GM12878 (cell line): ENCODE measurements at places on chromosomes 16 and 17. TPM values are rescaled to one million over a fixed set of nuclear protein-coding genes. Genes with fewer than 3 reads are reported as not detected.

The IL34 gene
- total RNA-seq: not detected in 2 replicates

The TMEM88 gene
- 0.69 and 1.1 TPM in 2 replicates for total RNA-seq

The KRT31 gene
- total RNA-seq: not detected in 2 replicates

The NME3 gene
- 46.7 and 47.7 TPM in 2 replicates for total RNA-seq

The HSF5 gene
- total RNA-seq: 0.13 and 0.18 TPM in 2 replicates

DNA sequence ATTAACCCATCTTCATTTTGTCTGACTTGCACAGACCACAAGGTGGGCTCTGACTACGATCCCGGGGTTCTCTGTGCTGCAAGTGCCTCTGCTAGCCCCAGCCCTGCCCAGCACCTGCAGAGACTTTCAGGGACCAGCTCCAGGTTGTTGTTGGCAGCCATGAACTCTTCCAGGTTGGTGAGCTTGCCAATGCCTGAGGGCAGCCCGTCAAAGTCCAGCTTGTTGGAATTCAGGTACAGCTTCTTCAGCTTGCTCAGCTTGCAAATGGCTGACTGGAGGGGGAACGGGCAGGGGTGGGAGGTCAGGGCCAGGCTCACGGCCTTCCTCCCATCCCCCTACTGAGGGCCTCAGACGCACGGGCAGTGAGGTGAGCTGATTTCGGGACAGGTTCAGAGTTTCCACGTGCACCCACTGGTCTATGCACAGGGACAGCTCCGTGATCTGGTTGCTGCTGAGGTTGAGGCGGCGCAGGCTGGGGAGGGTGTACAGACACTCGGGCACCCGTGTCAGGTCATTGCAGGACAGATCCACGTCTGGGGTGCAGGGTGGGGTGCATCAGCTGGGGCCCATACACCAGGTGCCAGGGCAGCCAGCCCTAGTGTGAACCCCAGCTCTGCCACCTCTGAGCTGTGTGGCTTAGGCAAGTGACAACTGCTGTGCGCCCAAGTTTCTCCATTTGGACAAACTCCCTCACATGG is 5.2 kb downstream of the FLII start:
- no peak for DNase-seq
- H3K4me3 ChIP-seq: no peak overlapping the region
- no peaks in the 10 kb centered on the region for H3K27me3 ChIP-seq
- peaks cover 3% of the 10 kb centered on the region for H3K4me1 ChIP-seq

DNA sequence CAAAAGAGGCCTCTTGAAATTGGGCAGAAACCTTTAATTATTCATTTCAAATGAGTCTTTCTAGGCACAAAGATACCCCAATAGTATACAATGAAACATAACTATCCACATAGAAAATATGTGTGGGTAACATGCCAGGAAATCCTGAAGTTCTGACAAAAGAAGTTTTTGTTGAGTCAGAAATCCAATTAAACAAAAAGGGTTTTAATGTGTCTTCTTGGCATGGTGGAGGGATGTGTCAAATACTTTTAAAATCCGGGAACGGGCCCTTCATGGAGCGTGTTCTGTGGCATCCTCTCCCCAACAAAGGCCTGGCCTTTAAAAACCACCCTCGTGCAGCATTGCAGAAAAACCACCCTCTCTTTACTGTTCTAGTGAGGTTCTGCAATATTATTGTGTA is 14.2 kb downstream of the CDRT4 start:
- no peak overlapping the region for H3K27ac ChIP-seq
- no peaks in the 10 kb centered on the region for H3K4me1 ChIP-seq
- H3K27me3 ChIP-seq: no peaks in the 10 kb centered on the region
- DNase-seq: no peak
- H3K4me3 ChIP-seq: no peak overlapping the region
- H3K36me3 ChIP-seq: no peaks in the 10 kb centered on the region

- no peaks in the 10 kb centered on the region for H3K27me3 ChIP-seq
- H3K27ac ChIP-seq: no peak overlapping the region
- no peak for DNase-seq
- H3K4me1 ChIP-seq: no peaks in the 10 kb centered on the region
Observed at GRCh38 chr17:81350320-81350890, 44.9 kb upstream of the BAHCC1 start.

GRCh38 chr16:3099732-3100499 is 822 bp upstream of the ZSCAN10 start:
- peaks cover 29% of the 10 kb centered on the region for H3K4me1 ChIP-seq
- no peaks in the 10 kb centered on the region for H3K36me3 ChIP-seq
- no peak overlapping the region for H3K27ac ChIP-seq
- H3K4me3 ChIP-seq: peak overlapping the region; percentile 35; the same call in 1 of the 2 replicates
- DNase-seq: no peak

- peaks cover 10% of the 10 kb centered on the region for H3K36me3 ChIP-seq
- H3K27ac ChIP-seq: peak overlapping the region; percentile 89
- H3K27me3 ChIP-seq: no peaks in the 10 kb centered on the region
- H3K4me3 ChIP-seq: peak overlapping the region; percentile 99
- peak; percentile 92 for DNase-seq
- H3K4me1 ChIP-seq: peaks cover 40% of the 10 kb centered on the region
Observed at GRCh38 chr16:85902366-85903155, 3.6 kb downstream of the IRF8 start.

- no peak overlapping the region for H3K27ac ChIP-seq
- no peaks in the 10 kb centered on the region for H3K27me3 ChIP-seq
- DNase-seq: no peak
- no peaks in the 10 kb centered on the region for H3K4me1 ChIP-seq
- H3K36me3 ChIP-seq: peaks cover 38% of the 10 kb centered on the region
- H3K4me3 ChIP-seq: no peak overlapping the region
Observed at GRCh38 chr16:81926036-81926435, 85.2 kb downstream of the SDR42E1 start.

DNA sequence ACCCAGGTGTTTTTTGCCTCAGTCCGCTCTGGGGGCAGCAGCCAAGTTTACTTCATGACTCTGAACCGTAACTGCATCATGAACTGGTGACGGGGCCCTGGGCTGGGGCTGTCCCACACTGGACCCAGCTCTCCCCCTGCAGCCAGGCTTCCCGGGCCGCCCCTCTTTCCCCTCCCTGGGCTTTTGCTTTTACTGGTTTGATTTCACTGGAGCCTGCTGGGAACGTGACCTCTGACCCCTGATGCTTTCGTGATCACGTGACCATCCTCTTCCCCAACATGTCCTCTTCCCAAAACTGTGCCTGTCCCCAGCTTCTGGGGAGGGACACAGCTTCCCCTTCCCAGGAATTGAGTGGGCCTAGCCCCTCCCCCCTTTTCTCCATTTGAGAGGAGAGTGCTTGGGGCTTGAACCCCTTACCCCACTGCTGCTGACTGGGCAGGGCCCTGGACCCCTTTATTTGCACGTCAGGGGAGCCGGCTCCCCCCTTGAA is 2.1 kb upstream of the C17orf107 start:
- no peak overlapping the region for H3K4me3 ChIP-seq
- peaks cover 10% of the 10 kb centered on the region; the same call in 1 of the 2 replicates for H3K4me1 ChIP-seq
- no peak for DNase-seq

DNA sequence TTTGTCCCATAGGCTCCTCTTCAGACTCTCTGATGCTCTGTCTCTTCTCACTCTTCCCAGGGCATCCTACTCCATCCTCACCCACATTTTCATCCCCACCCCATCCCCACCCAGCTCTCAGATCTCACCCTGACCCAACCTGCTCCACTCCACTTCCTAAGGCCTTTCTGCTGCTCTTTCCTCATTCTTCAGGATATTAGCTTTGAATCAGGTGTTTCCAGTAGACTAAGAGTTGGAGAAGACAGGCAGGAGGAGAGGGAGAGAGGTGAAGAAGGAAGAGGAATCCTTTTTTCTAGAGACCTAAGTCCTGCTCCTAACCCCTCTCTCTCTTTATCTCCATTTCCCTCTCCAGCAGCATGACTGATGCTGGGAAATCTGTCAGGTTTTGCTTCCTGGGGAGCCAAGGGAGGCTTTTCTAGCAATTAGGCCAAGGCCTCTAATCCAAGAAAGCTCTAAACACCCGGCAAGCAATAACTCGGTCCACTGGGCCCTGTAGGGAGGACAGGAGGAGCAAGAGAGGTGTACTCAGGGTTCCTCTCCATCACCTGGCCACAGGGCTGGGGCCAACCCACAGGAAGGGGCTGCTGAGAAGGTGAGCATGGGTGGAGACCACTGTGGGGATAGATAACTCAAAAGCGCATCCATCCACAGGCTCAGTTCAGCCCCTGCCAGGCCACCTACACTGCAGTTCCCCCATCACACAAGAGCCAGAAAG is 133.3 kb downstream of the TMEM132E start:
- DNase-seq: no peak
- no peak overlapping the region for H3K4me3 ChIP-seq
- no peaks in the 10 kb centered on the region for H3K27me3 ChIP-seq
- H3K4me1 ChIP-seq: no peaks in the 10 kb centered on the region
- no peak overlapping the region for H3K27ac ChIP-seq

- H3K27ac ChIP-seq: no peak overlapping the region
- H3K36me3 ChIP-seq: no peaks in the 10 kb centered on the region
- no peak for DNase-seq
- H3K4me1 ChIP-seq: no peaks in the 10 kb centered on the region
Observed at GRCh38 chr16:22402191-22402590, 27.8 kb upstream of the CDR2 start.

- no peak overlapping the region for H3K27ac ChIP-seq
- DNase-seq: no peak
- no peaks in the 10 kb centered on the region for H3K4me1 ChIP-seq
- no peaks in the 10 kb centered on the region for H3K27me3 ChIP-seq
Observed at GRCh38 chr16:1688807-1689560, 10.9 kb downstream of the JPT2 start.

DNA sequence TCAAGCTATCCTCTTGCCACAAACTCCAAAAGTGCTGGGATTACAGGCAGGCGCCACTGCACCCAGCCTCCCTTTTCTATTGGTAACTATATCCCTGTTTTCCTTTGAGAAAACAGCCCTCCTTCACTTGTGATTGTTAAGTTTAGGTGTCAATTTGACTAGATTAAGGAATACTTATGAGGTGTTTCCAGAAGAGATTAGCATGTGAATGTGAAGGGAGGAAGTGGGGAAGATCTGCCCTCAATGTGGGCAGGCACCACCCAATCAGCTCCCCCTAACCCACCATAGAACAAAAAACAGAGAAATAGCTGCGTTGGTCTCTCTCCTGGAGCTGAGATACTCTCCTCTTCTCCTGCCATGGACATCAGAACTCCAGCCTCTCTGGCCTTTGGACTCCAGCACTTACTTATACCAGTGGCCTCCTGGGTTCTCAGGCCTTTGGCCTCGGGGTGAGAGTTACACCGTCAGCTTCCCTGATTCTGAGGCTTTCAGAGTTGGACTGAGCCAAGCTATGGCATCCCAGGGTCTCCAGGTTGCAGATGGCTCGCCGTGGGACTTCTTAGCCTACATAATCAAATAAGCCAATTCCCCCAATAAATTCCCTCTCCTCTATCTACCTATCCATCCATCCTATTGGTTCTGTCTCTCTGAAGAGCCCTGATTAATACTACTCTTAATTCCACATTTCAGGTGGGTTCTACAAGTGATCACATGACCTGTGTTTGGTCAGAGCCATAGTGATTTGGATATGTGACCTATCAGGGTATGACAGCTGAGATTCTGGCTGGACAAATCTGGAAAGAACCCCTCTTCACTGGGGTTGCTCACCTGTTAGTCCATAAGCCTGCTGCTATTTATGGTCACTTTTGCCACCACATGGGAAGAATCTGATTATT is 12.0 kb upstream of the STAT3 start:
- H3K36me3 ChIP-seq: no peaks in the 10 kb centered on the region
- no peak for DNase-seq
- H3K27ac ChIP-seq: no peak overlapping the region
- no peak overlapping the region for H3K4me3 ChIP-seq
- no peaks in the 10 kb centered on the region for H3K27me3 ChIP-seq

DNA sequence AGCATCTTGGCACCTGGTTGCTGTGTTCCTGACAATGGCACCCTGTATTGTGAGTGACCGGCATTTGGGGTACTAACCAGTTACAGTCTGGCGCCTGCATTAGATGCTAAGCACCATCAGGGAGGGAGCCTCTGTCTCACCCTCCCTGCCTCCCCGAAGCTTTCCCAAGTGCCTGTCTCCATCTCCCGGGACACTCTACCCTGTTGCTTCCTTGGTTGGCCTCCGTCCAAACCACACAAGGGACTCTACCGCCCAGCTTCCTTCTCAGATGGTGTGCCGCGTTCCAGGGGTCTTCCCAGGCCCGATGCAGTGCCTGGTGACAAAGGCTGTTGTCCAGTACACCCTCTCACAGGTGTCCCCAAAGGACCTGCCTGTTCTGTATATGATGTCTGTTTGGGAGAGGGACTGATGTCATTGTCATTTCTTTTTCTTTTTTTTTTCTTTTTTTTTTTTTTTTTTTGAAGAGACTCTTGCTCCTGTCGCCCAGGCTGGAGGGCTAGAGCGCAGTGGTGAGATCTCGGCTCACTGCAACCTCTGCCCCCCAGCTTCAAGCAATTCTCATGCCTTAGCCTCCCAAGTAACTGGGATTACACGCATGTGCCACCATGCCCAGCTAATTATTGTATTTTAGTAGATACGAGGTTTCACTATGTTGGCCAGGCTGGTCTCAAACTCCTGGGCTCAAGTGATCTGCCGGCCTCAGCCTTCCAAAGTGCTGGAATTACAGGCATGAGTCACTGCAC is 6.7 kb downstream of the SNN start:
- no peak overlapping the region for H3K4me3 ChIP-seq
- no peak overlapping the region for H3K27ac ChIP-seq
- DNase-seq: no peak
- H3K27me3 ChIP-seq: no peaks in the 10 kb centered on the region
- H3K4me1 ChIP-seq: peaks cover 71% of the 10 kb centered on the region
- H3K36me3 ChIP-seq: peaks cover 27% of the 10 kb centered on the region

DNA sequence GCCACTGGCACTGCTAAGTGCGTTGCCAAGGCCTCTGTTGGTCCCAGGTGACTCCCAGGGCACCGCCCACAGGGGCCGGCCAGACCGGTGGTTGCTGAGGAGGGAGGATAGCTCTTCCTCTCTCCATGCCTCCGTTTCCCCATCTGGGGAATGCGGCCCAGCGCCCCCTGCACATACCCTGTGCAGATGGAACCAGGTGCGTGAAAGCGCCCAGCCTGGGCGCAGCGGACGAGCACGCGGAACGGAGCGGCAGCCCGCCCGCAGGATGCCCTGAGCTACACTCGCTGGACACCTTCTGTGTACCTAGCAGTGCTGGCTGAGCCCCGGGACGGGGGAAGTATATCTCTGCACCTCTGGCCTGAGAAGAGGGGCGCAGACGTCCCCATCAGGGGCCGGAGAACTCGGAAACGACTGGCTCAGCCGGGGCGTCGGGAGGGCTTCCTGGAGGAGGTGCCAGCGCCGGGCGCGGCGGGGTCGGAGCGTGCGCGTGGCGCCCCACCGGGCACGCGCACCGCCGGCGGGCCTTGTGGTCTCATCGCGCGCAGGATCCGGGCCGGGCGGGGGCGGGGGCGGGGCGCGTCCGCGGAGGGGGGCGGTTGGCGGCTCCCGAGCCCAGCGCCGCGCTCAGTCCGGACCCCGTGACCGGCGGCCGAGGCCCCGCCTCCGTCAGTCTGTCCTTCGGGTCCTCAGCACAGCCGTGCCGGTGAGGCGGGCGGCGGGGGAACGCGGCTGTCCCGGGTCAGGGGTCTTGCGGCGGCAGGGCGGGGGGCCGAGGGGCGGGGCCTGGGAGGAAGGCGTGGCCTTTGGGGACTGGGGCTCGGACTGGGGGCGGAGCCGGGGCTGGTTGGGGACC is at the start of the genes CCDC78 and HAGHL:
TSS of gene CCDC78 (minus strand) at position 6 of the 853 bp plus-strand sequence. CDS start 76 bp downstream, outside the sequence.
TSS of gene HAGHL (plus strand) at position 669 of the 853 bp plus-strand sequence. CDS start 404 bp downstream, outside the sequence.
- H3K4me1 ChIP-seq: peaks cover 13% of the 10 kb centered on the region
- H3K27ac ChIP-seq: peak within 1 kb of the TSS; percentile 74
- H3K27me3 ChIP-seq: no peaks in the 10 kb centered on the region
- H3K4me3 ChIP-seq: peak within 1 kb of the TSS; percentile 87
- DNase-seq: no peak

GRCh38 chr17:2087597-2088211 is 32.8 kb downstream of the HIC1 start:
- H3K27ac ChIP-seq: peak overlapping the region; percentile 93
- no peaks in the 10 kb centered on the region for H3K27me3 ChIP-seq
- peak; percentile 79 for DNase-seq
- H3K4me3 ChIP-seq: no peak overlapping the region
